ENCODE measurements at places on chromosomes 4 and X. TPM values are rescaled to one million over a fixed set of nuclear protein-coding genes. Genes with fewer than 3 reads are reported as not detected.

The KLHL13 gene
- 0.88 TPM for total RNA-seq

The CLCN5 gene
- 4.0 TPM for total RNA-seq

The JCHAIN gene
- total RNA-seq: 0.10 TPM

The TTC29 gene
- not detected for total RNA-seq

The FGG gene
- not detected for total RNA-seq

The FAM9C gene
- total RNA-seq: not detected

The SYTL4 gene
- total RNA-seq: 2.0 TPM

The RASGEF1B gene
- total RNA-seq: 2.1 TPM

The GPC4 gene
- 6.2 TPM for total RNA-seq

The PLP1 gene
- 4.9 TPM for total RNA-seq

The OCIAD1 gene
- total RNA-seq: 105 TPM

The PAGE2B gene
- total RNA-seq: not detected

The ETDA gene
- not detected for total RNA-seq

The PARM1 gene
- 1.8 TPM for total RNA-seq

The MMRN1 gene
- total RNA-seq: 0.83 TPM

The ARMCX6 gene
- 19.7 TPM for total RNA-seq

The ESX1 gene
- total RNA-seq: not detected

The ASMT gene
- not detected for total RNA-seq

The ADH1A gene
- not detected for total RNA-seq

The PNMA6F gene
- not detected for total RNA-seq

The FGA gene
- not detected for total RNA-seq

The HERC5 gene
- 1.2 TPM for total RNA-seq

The PRAF2 gene
- 34.3 TPM for total RNA-seq

The TXK gene
- not detected for total RNA-seq

Data from cardiac ventricle fibroblast (primary cell).